ENCODE measurements at places on chromosomes 11 and 22. TPM values are rescaled to one million over a fixed set of nuclear protein-coding genes. Genes with fewer than 3 reads are reported as not detected.
A peak's percentile ranks its signal among the peaks of the same experiment; 100 is the strongest.

DNA sequence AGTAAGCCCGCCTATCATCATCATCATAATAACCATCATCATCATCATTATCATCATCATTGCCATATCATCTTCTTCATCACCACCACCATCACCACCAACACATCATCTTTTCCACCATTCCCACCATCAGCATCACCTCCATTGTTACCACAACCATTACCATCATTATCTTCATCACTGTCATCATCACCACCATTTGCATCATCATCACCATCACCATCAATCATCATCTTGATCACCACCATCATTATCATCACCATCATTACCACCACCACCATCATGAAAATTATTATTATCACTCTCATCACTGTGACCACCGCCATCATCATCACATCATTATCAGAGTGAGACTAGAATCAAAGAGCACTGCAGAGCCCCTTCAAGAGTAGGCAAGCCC is 199.4 kb upstream of the SEZ6L start:
- DNase-seq: no peak

DNA sequence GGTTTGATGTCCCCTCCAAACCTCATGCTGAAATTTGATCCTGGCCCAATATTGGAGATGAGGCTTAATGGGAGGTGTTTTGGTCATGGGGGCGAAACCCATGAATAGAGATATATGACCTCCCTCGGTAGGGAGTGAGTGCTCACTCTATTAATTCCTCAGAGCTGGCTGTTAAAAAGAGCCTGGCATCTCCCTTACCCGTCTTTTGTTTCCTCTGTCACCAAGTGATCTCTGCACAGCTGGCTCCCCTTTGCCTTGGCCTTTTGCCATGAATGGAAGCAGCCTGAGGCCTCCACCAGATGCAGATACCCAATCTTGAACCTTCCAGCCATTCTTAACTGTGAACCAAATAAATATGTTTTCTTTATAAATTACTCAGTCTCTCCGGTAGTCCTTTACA is 4.5 kb upstream of the CCDC81 start:
- DNase-seq: no peak

DNA sequence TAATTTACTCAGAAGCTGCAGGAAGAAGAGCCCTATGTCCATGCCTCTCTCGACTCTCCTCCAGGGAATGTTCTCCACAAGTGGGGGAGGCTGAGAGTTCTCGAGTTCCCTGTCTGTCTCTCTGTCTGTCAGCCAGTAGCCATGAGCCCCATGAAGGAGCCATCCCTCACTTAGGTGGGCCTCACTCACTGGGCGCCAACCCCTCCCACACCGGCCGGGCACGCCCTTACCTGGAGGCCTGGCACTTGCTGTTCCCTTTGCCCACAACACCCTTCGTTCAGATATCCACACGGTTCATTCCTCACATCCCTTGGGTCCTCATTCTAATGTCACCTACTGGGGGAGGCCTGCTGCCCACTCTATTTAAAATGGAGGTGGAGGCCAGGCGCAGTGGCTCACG is 14.2 kb upstream of the IL10RA start:
- DNase-seq: no peak

DNA sequence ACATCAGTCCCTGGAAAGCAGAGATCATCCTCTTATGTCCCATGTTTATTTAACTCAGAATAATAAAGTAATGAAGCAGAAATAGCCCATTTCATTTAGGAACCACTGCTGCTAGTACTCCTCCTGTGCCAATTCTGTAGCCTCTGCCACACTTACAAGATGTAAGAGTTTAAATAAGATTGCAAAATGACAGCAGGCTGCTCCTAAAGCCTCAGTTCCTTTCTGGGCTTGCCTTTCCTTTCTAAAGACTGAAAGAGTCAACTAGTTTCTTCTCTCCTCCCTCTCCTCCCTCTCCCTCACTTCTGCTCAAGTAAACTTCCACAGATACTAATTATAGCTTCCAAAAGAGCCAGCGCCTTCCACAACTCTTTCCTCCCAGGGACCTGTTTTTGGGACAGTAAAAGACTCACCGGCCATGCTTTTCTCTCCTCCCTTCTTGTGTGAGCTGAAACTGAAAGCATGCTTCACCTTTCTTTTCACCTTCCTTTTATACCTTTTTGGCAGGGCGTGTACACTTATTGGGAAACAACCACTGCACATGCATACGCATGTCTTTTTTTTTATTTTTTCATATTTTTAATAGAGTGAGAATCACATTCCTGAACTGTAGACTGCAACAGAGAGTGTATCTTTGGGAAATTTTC is 26.1 kb upstream of the CARD16 start:
- DNase-seq: no peak

- DNase-seq: no peak
Measured at GRCh38 chr11:118448294-118448693, 12.0 kb downstream of the KMT2A start.

GRCh38 chr11:79173615-79174014 is 267.2 kb downstream of the TENM4 start:
- DNase-seq: no peak

DNA sequence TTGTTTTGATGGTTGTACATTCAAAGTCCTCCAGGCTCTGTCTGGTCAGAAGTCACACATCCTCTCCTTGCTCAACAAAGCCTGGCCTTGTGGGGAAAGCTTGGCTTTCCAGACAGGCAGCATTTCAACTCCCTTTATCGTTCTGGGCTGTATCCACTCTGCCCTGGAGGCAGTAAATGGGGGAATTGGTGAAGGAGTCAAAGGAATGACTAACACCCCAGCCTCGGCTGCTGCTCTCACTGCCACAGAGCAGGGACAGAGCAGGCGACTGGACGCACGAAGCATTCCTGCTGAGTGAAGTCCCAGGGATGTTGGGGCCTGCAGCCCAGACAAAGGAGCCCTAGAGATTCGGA is 52.8 kb downstream of the WNT11 start:
- peak; percentile 76 for DNase-seq

DNA sequence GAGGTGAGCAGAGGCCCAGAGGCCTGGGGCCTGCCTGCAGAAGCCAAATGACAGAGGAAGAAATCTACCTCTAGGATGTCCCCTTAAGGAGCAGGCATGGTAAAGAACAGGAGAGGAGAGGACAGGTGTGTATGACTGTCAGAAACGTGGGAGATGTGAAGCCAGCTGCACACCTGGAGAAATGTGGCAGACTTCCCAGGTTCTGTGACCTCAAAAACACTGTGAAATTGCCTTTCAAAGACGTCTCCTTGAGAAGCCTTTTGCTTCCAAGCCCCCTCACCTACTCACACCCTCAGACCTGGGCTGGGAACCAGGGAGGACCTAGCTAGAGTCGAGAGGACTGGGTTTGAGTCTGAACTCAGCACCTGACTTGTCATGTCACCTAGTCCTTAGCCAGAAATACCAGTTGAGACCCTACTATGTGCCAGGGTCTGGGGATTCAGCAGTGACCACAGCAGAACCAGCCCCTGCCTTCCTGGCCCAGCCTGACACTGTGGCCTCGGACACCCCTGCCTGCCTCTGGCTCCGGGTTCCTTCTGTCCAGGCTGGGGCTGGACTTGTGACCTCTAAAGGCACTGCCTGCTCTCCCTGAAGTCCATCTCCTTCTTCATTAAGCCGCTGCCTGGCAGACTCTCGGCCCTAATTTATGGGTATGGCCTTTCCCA is 5.6 kb downstream of the TPBGL start:
- no peak for DNase-seq

DNA sequence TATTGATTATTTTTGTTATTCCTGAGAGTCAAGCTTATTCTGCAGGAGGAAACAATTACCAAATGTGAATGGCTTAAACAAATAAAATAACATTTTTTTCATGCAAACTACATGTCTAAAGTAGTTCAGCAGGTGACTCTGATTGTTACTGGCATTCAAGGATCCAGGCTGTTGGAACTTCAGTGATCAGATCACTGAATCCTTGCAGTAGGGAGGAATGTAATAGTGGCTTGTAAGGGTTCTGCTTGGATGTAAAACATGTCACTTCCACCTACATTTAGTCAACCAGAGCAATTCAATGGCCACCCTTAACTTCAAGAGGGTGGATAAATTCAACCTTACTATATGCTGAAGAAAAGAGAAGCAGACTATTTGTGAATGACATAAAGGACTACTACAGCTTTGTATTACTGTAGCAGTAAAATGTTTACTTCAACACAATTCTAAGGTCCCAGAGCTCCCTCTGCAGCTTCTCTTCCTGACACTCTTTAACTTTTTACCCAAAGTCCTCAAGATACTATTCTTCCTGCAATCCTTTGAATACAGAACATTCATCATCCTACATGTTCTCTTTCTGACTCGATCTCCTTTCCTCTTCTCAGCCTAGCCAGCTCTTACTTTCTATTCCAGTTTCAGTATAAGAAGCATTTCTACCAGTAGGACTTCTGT is 284.0 kb downstream of the LRRC4C start:
- no peak for DNase-seq

GRCh38 chr11:133078591-133079404 is 453.5 kb downstream of the OPCML start:
- no peak for DNase-seq

DNA sequence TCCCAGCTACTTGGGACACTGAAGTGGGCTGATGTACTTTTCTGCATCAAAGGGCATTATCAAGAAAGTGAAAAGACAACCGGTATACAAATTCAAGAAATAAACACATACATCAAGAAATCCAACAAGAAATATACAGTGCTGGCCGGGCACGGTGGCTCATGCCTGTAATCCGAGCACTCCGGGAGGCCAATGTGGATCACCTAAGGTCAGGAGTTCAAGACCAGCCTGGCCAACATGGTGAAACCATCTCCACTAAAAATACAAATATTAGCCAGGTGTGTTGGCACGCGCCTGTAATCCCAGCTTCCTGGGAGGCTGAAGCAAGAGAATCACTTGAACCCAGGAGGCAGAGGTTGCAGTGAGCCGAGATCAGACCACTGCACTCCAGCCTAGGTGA is 9.5 kb downstream of the USP28 start:
- DNase-seq: no peak

SLC35E4 gene
- 4.0 TPM for total RNA-seq

OR2AT4 gene
- total RNA-seq: not detected

RGL4 gene
- total RNA-seq: not detected

RCOR2 gene
- 1.7 TPM for total RNA-seq

OTOG gene
- total RNA-seq: not detected

BCO2 gene
- total RNA-seq: 40.6 TPM
